ENCODE measurements at places on chromosomes 13 and 19. TPM values are rescaled to one million over a fixed set of nuclear protein-coding genes. Genes with fewer than 3 reads are reported as not detected.

DNA sequence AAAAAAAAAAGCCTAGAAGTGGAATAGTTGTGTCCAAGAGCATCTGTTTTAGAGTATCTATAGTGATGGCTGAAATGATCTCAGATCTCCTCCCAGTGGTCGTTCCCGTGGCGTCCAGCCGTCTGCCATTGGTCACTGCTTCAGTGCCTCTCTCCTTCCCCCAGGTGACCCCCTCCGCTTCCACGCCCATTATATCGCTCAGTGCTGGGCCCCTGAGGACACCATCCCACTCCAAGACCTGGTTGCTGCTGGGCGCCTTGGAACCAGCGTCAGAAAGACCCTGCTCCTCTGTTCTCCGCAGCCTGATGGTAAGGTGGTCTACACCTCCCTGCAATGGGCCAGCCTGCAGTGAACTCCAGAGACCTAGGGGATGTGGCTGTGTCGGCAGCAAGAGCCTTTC, 1.9 kb downstream of the TSEN34 start:
- H3K27ac ChIP-seq: no peak overlapping the region
- peaks cover 49% of the 10 kb centered on the region for H3K36me3 ChIP-seq
- no peak for DNase-seq
- no peaks in the 10 kb centered on the region for H3K27me3 ChIP-seq
- peaks cover 3% of the 10 kb centered on the region for H3K4me1 ChIP-seq

GRCh38 chr13:30196025-30196424, 111.3 kb downstream of the KATNAL1 start:
- H3K4me3 ChIP-seq: peak overlapping the region; percentile 69
- peak; percentile 76 for DNase-seq
- H3K4me1 ChIP-seq: peaks cover 2% of the 10 kb centered on the region
- H3K27ac ChIP-seq: no peak overlapping the region
- H3K27me3 ChIP-seq: no peaks in the 10 kb centered on the region

GRCh38 chr19:35462476-35462953, 14.5 kb downstream of the FFAR2 start:
- no peaks in the 10 kb centered on the region for H3K36me3 ChIP-seq
- H3K27ac ChIP-seq: no peak overlapping the region
- no peak overlapping the region for H3K4me3 ChIP-seq
- no peaks in the 10 kb centered on the region for H3K27me3 ChIP-seq

DNA sequence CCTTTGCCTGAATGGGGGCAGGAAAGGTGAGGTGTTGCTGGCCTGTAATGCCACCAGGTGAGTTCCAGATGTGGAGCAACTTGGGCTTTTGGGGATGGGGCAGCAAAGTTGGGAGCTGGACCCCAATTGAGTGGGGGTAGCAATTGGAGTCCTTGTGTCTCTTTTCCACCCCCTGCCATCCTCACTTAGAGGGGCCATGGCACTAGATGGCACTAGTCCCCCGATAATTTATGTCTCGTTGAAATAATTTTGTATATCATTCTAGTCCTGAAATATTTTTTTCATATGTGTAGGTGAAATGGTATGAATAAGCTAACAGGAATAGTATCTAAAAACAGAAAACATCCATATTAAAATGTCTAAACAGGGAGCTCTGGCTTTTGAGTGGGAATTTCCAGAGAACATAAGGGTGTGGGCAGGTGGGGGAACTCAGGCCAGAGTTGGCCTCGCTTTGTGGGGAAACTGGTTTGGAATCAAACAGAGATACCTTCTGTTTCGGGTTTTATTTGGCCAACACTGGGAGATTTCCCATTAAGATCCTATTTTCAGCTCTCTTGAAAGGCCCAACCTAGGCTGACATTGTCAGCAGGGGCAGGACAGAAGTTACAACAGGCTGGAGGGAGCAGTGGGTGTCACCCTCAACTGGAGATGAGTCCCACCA, 3.4 kb downstream of the ZNF576 start:
- H3K27ac ChIP-seq: no peak overlapping the region
- no peaks in the 10 kb centered on the region for H3K27me3 ChIP-seq
- peaks cover 16% of the 10 kb centered on the region for H3K36me3 ChIP-seq

DNA sequence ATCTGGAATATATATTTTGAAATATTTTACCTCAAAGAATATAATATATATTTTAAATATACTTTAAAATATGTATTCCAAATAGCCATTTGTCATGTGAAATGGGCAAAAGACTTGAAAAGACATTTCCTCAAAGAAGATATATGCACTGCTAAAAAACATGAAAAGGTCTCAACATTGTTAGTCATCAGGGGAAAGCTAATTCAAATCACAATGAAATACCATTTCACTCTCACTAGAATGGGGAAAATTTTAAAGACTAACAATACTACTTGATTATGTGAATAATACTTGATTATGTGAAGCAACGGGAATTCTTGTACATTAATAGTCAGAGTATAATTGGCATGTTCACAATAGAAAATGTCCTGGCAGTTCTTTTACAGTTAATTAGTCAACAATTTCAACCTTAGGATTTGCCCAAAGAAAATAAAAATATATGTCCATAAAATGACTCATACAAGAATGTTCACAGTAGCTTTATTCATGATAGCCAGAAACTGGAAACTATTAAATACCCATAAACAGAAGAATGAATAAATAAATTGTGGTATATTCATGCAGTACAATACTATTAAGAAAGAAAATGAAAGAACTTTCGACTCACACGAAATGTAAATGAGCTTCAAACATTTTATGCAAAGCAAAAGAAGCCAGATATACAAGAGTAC, 6.8 kb upstream of the KBTBD6 start:
- no peaks in the 10 kb centered on the region for H3K27me3 ChIP-seq
- no peaks in the 10 kb centered on the region for H3K4me1 ChIP-seq
- H3K36me3 ChIP-seq: no peaks in the 10 kb centered on the region
- no peak overlapping the region for H3K4me3 ChIP-seq
- no peak overlapping the region for H3K27ac ChIP-seq
- DNase-seq: no peak

DNA sequence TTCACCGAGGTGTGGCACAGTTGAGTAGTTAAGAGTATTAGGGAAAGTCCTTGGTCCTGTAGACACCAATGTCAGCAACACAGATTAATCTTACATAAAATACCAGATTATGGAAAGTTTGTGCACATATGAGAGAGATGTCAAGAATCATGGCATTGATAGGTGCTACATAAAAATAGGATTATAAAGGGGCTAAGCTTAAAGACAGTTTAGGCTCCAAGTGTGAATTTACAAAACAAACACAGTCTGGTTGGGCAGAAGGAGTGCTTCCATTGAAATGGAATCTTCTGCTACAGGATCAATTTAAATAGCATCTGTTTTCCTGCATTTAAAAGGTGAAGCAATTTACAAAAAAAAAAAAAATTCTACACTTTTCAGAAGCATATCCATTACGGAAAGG, 292.9 kb downstream of the DNAJC15 start:
- 0 out of 2 replicates have a peak overlapping the region, but pooled peaks have one; percentile 30 for H3K4me3 ChIP-seq
- H3K4me1 ChIP-seq: peaks cover 14% of the 10 kb centered on the region
- no peak overlapping the region for H3K27ac ChIP-seq
- H3K36me3 ChIP-seq: no peaks in the 10 kb centered on the region
- H3K27me3 ChIP-seq: no peaks in the 10 kb centered on the region

- peak overlapping the region; percentile 88 for H3K4me3 ChIP-seq
- no peak for DNase-seq
- peaks cover 3% of the 10 kb centered on the region for H3K4me1 ChIP-seq
- no peaks in the 10 kb centered on the region for H3K27me3 ChIP-seq
Observed at GRCh38 chr13:51804295-51805172, 571 bp upstream of the DHRS12 start.

GRCh38 chr19:2711172-2711874, 8.8 kb upstream of the GNG7 start:
- no peak overlapping the region for H3K27ac ChIP-seq
- H3K4me3 ChIP-seq: no peak overlapping the region
- H3K27me3 ChIP-seq: no peaks in the 10 kb centered on the region
- H3K36me3 ChIP-seq: peaks cover 12% of the 10 kb centered on the region

DNA sequence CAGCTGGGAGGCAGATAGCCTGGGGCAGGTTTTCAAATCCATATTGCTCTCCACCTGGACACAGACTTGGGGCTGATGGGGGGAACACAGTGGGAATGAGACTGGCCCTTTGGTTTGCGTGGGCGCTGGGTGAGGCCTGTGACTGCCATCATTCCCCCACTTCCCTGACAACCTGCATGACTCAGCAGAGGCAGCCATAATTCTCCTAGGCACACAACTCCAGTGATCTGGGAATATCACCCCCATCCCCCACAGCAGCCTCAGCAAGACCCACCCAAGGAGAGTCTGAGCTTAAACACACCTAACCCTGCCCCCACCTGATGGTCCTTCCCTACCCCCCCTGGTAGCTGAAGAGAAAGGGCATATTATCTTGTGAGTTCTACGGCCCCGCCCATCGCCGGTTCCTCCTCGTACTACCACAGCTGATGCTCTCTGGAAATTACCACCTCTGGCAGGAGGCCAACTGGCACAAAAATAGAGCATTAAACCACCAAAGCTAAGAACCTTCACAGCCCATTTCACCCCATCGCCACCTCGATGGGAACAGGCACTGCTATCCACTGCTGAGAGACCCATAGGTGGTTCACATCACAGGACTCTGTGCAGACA, 71.0 kb downstream of the RNF17 start:
- no peak for DNase-seq
- H3K36me3 ChIP-seq: no peaks in the 10 kb centered on the region
- H3K27me3 ChIP-seq: no peaks in the 10 kb centered on the region

GRCh38 chr13:59016250-59016649, 1147.5 kb downstream of the DIAPH3 start:
- H3K36me3 ChIP-seq: no peaks in the 10 kb centered on the region
- H3K27ac ChIP-seq: no peak overlapping the region
- H3K4me1 ChIP-seq: no peaks in the 10 kb centered on the region
- H3K27me3 ChIP-seq: no peaks in the 10 kb centered on the region
- H3K4me3 ChIP-seq: no peak overlapping the region

- peaks cover 6% of the 10 kb centered on the region for H3K4me1 ChIP-seq
- H3K4me3 ChIP-seq: peak overlapping the region; percentile 31
- no peaks in the 10 kb centered on the region for H3K36me3 ChIP-seq
- DNase-seq: no peak
Observed at GRCh38 chr13:21673539-21673788, 2.6 kb downstream of the FGF9 start.

- no peak overlapping the region for H3K27ac ChIP-seq
- no peaks in the 10 kb centered on the region for H3K27me3 ChIP-seq
- DNase-seq: no peak
- no peaks in the 10 kb centered on the region for H3K4me1 ChIP-seq
Observed at GRCh38 chr13:95516492-95516891, 36.0 kb upstream of the CLDN10 start.

DNA sequence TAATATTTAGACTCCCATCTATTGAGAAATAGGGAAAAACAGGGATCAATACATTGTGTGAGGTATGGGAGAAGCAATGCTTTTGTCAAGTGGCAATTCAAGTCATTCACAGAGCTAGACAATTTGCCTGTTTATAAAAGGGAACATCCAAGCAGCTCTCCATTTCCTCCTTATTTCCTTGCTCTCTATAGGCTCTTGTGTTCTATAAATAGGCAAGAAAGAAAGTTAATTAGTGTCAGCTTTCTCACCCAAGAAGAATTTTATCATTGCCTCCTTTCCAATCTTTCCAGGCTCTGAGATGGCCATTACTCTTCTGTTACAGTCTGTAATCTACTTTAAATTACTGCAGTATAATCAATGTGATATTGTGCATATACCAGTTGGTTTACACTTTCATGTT, 199.9 kb downstream of the LHFPL6 start:
- H3K4me3 ChIP-seq: no peak overlapping the region
- peaks cover 7% of the 10 kb centered on the region for H3K4me1 ChIP-seq
- DNase-seq: no peak
- no peaks in the 10 kb centered on the region for H3K27me3 ChIP-seq
- no peaks in the 10 kb centered on the region for H3K36me3 ChIP-seq
- no peak overlapping the region for H3K27ac ChIP-seq

GRCh38 chr19:12647490-12648071, 19.0 kb downstream of the MAN2B1 start:
- no peak overlapping the region for H3K4me3 ChIP-seq
- DNase-seq: peak; percentile 92
- peaks cover 8% of the 10 kb centered on the region for H3K36me3 ChIP-seq
- H3K27ac ChIP-seq: no peak overlapping the region
- H3K27me3 ChIP-seq: no peaks in the 10 kb centered on the region

The ZNF763 gene
- total RNA-seq: 0.77 TPM

The PSG1 gene
- not detected for total RNA-seq

The GAS6 gene
- total RNA-seq: 20.5 TPM

The MCEMP1 gene
- total RNA-seq: not detected

The ATP4B gene
- total RNA-seq: not detected

The ASPDH gene
- not detected for total RNA-seq

The ZGLP1 gene
- 7.0 TPM for total RNA-seq

All from H9 (cell line).